ENCODE measurements at places on chromosomes 16 and 17.

DNA sequence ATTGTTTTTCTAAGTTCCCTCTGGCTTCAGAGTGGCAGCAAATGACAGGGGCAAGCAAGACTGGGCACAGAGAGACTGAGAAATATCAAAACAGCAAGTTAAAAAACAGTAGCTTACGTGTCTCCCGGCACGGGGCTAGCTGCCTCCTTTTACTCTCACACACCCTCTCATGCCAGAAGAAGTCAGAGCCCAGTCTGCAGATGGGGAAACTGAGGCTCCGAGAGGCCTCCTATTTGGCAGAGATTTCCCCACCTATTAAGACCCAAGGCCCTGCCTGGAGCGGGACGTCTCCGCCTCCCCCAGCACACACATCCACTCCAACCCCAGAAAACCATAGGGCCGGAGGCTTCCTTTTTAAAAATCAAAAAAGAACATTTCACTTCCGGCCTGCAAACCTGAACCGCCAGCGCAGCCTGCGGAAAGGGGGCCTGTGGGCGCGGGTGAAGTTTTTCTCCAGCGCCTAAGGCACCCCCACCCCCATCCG lies 832 bp downstream of the CARHSP1 start:
- DNase-seq = peak; percentile 21

DNA sequence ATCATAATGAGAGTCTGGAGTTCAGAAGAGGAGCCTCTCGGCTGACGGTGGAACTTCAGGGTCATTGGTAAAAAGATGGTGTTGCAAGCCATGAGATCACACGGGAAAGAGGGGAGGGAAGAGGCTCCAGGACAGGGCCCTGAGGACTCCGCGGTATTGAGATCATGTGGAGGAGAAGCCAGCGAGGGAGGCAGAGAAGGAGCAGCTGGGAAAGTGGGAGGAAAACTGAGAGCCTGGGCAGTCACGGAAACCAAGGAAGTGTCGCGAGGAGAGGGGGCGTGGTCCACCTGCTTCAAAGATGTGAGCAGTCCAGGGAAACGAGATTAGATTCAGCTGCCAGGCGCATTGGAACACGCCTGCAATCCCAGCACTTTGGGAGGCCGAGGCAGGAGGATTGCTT lies 27.7 kb upstream of the SBK1 start:
- DNase-seq = peak; percentile 13

GRCh38 chr17:38748149-38748891 lies at the start of gene PCGF2:
Gene PCGF2, minus strand, starts transcription at chr17:38748336. Its CDS starts 7,934 bp downstream, at chr17:38740402.
- peak; percentile 89 for DNase-seq

DNA sequence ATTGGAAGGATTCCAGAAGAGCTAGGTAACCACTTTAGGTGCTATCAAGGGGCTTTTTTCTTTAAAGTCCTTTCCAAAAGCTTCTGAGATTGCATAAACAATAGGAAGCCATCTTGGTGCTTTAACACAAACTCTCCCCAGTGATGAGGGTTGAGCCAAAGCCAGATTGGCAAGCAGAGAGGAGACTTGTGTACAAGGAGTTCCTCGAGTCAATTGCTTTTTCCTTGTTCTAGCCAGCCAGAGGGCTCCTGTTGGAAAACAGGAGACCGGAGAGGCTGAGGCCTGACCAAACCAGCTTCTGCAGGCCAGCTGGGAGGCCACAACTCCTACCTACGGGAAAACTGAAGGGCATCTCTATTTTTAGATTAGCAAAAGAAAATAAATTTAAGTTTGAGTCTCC lies 46.5 kb downstream of the MAPT start:
- peak; percentile 14 for DNase-seq

GRCh38 chr16:3152991-3153368 lies 18.2 kb downstream of the ZNF213 start:
- no peak for DNase-seq

GRCh38 chr16:55138298-55138697 lies 185.7 kb upstream of the IRX6 start:
- DNase-seq = no peak

GRCh38 chr16:20844588-20844987 lies 38.3 kb downstream of the REXO5 start:
- no peak for DNase-seq

- no peak for DNase-seq
Measured at GRCh38 chr16:77987810-77988209, 34.5 kb upstream of the CLEC3A start.

DNA sequence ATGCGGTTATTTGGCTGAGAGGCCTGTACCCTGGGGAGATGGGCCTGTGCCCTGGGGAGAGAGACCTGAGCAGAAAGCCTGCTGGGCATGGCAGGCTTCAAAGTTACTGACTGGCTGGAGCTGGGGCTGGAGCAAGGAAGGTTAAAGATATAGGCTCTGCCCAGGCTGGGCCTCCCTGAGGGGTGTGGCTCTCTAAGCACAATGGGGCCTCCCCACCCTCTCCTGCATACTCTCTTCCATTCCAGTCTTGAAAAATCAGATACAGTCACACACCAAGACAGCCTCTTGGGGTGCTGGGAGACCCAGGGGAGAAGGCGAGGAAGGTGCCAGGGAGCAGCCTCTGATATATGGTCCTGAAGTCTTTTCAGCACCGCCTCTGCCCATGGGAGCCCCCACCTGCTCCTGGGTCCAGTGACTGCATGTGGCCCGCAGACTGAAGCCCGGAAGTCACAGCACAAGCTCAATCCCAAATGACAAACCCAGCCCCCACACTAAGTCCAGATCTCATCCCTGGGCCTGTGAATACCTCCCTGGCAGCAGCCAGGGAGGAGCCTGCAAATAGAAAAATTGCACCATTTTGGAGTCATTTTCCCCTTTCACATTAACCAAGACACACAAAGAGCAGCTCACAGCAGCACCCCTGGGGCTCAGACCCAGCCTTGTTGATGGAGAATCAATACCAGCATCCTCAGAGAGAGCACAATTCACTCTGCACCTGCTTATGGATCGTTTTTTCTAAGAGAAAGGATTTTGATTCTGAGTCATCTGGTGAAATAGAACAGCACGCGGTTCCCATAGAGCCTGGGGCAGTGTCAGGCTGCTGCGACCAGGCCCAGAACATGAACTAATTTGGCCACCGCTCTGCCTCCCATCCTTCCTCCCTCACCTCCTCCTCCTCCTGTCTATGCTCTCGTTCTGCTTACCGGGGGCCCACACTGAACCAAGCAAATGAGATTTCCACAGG lies 25.6 kb upstream of the CACNG1 start:
- no peak for DNase-seq

GRCh38 chr16:53154513-53154912 lies 99.7 kb downstream of the CHD9 start:
- DNase-seq = no peak

DNA sequence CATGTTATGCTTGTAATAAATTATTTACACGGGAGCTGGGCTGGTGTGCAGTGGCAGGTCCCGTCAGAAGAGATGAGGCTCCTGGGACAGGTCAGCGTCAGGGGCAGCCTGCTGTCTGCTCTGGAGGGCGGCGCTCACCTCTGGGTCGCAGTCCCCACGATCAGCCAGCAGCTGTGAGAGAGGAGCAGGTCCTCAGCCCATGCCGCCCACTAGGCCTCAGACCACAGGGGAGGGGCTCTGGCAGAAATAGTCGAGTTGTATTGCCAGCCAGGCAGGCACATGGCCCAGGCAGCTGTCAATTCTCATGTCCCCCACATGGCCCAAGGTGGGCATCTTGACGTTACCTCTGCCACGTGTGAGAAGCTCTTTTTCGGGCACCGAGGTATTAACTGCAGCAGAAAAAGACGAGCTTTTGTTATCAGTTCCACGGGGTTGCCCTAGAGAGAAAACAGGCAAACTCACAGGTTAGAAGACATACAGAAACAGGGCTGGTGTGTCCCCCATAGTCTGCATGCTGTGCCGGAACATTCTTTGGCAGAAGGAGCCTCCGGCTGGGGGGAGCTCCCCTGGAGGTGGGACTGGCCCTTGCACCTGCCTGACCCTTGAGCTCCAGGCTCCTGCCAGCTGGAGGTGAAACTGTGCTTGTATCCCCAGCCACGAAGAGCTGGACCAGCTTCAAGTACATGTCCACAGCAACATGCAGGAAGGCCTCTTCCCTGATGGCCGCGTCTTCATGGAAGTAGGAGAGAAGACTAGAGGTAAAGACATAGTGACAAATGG lies 17.4 kb downstream of the ZNF276 start:
- DNase-seq = no peak

GRCh38 chr16:66003201-66003600 lies 363.3 kb upstream of the CDH5 start:
- DNase-seq = no peak

GRCh38 chr17:1834380-1835149 lies 4.8 kb downstream of the RPA1 start:
- no peak for DNase-seq

DNA sequence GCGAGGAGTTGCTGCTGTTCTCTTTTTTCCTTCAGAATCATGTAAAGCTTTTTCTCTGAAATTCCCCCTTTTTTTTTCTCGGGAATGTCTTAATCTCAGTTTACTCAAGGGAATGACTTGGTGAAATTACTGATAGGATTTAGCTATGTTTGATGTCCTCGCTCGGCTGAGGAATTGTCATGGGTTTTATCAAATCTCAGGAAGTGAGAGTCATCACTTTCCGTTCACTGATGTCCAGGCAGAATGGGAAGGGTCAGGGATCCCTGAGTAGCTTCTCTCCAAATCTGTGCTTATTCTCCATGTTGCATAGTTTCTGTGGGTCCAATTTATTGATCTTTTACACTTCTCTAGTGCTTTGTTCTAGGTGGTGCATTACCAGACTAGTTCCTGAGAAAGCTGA lies 6.3 kb downstream of the IGSF6 start:
- no peak for DNase-seq

DNA sequence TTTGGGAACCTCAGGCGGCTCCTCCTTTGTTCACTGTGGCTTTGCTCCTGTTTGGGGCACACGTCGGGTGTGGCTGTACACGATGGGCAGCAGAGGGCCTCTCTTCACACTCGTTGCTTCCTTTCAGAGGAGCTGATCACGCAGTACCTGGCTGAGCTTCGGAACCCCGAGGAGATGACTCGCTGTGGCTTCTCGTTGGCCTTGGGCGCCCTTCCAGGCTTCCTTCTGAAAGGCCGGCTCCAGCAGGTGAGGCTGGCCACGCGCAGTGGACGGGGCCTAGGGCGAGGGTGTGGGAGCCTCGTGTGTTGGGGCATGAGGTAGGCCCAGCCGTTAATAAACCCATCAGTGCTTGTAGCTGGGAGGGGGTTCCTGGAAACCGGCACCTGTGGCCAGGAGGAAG lies 85.0 kb upstream of the ZNF750 start:
- no peak for DNase-seq

GRCh38 chr16:1776672-1776955 lies 3.7 kb upstream of the MRPS34 start:
- DNase-seq = no peak

DNA sequence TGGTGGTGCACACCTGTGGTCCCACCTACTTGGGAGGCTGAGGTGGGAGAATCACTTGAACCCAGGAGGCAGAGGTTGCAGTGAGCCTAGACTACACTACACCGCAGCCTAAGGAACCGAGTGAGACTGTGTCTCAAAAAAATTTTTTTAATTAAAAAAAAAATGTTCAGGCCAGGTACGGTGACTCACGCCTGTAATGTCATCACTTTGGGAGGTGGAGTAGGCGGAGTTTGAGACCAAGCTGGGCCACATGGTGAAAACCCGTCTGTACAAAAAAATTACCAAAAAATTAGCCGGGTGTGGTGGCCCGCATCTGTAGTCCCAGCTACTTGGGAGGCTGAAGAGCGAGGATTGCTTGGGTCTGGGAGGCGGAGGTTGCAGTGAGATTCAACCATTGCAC lies 3.6 kb upstream of the FAM222B start:
- DNase-seq = no peak

- no peak for DNase-seq
Measured at GRCh38 chr17:55710410-55710809, 12.3 kb downstream of the TMEM100 start.

- DNase-seq = no peak
Measured at GRCh38 chr17:38455288-38455915, 27.1 kb downstream of the ARHGAP23 start.

- DNase-seq = no peak
Measured at GRCh38 chr17:80318166-80318565, 57.5 kb downstream of the RNF213 start.

DNA sequence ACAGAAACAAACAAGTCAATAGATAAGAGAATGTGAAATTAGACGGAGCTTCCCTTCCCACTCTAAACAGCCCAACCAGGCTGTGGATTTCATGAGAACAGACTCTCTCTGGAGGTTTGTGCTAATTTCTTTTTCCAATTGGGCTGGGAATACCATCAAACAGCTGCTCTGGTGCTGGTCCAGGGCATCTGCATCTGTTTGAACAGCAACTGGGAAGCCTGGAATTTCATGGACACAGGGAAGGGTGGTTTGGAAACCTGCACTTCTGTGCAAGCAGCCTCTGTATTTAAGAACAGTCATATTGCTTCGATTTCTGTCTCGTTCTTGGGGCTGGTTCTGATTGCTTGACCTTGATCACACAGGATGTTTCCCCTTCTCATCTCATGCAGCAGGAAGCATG lies 88.7 kb downstream of the FOXL1 start:
- DNase-seq = no peak

DNA sequence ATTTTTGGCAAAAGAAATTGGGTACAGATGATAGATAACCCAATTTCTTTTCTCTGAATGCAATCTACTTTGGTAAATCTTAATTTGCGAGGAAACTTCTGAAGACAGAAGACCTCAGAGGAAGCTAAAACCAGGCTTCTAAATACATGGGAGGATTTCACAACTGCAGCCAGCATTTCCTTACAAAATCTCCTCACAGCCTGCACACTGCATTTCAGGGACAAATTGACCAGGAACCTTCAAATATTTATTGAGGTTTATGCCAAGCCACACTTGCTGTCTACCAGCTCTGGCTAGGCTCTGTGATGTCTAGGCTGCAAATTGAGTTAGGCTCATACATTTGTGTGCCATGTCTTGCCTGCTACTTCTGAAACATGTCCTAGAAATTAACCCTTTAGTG lies 167.3 kb upstream of the CDH5 start:
- DNase-seq = no peak

- DNase-seq = no peak
Measured at GRCh38 chr17:64148017-64148631, 18.2 kb upstream of the ERN1 start.

DNA sequence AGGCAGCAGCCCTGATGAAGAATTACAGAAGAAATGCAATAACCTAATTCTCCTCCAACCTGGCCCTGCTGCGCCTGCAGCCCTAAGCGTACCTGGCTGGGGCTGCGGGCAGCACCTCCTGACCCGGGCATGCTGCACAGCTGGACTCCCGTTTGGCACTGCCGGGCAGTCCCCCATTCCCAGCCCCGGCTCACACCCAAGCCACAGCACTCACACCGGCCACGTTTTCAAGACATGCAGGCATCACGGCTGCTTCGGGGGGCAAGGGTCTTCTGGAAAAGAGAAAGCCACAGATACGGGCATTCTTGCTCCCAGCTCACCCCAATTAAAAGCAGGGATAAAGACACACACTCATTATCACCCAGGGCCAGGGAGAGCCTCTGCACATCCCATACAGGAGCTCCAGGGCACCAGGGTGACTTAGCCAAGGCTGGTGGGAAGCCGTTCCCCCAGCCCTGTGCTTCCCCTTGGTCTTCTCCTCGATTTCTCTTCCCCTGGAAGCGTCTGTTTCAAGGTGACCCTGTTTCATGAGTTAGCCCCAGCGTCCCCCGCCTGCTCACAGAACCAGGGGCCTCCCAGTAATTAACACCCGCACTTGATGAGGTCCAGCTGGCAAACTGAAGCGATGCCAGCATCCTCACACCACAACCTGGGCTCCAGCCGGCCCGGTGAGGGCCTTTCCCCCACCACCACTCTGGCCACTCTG lies 216.7 kb downstream of the C16orf78 start:
- DNase-seq = no peak

GRCh38 chr16:30977502-30977901 lies 7.5 kb upstream of the HSD3B7 start:
- DNase-seq = no peak
